Right kidney (tissue), 9 donors: ENCODE measurements at places on chromosomes 1 and 21.

DNA sequence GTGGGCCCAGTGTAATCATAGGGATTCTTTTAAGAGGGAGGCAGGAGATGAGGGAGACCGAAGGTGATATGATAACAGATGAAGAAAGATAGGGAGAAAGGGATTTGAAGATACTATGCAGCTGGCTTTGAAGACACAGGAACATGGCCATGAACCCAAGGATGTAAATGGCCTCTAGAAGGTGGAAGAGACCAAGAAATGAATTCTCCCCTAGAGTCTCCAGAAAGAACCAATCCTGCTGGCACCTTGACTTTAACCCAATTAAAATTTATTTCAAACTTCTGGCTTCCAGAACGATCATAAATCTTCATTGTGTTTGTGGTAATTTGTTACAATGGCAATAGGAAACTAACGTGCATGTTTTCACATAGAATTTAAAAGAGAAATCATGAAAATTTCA is 95.0 kb upstream of the GORAB start:
- DNase-seq: no peak

DNA sequence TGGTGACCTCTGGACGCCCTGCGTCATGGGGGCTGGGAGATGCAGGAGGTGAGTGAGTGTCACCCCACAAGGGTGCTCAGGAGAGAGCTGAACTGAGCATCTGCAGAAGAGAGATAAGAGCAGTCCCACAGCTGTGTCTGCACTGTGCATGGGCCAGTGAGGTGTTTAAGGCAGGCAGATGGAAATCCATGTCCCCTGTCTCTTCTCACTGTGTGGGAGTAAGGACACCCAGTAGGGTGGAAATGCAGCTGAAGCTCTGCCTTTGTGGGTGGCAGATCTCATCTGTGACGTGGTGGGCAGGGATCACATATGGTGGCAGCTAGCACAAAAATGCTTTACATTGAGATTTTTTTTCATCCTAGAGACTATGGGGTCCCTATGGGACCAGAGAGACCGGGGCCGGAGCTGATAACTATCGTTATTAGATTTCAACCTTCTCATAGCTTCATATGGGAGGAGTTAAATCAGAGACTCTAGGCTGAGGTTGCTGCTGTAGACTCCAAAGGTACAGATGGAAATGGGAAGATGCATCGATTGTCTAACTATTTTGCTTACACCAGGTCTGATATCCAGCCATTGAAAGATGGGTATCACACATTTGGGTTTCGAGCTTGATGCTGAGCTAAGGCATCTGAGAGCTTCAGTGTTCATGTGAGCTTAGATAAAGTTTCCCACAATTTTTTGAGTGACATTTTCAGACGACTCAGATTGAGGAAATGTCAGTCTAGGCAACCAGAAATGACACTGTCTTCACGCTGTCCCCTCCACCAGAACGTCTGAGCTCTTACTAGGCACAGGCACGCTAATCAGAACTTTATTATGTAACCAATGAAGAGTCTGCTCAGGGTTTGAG is 65.3 kb upstream of the PSEN2 start:
- no peak for DNase-seq

DNA sequence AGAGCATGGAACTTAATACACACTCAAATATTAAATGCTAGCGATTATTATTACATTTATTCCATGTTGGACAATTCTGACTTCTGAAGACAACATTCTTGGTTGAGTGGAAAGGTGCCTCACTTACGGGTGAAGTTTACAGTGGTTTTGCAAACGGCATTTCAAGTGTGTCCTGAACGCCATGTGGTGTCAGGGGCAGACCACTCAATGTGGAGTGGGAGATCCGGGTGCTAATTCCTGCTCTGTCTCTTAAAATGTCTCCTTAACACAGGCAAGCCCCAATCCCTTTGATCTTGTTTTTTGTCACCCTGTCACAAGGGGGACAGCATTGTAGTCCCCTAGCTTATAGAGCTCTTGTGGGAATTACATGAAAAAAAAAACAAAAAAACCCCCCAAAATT is 5.6 kb upstream of the TDRD10 start:
- no peak for DNase-seq

DNA sequence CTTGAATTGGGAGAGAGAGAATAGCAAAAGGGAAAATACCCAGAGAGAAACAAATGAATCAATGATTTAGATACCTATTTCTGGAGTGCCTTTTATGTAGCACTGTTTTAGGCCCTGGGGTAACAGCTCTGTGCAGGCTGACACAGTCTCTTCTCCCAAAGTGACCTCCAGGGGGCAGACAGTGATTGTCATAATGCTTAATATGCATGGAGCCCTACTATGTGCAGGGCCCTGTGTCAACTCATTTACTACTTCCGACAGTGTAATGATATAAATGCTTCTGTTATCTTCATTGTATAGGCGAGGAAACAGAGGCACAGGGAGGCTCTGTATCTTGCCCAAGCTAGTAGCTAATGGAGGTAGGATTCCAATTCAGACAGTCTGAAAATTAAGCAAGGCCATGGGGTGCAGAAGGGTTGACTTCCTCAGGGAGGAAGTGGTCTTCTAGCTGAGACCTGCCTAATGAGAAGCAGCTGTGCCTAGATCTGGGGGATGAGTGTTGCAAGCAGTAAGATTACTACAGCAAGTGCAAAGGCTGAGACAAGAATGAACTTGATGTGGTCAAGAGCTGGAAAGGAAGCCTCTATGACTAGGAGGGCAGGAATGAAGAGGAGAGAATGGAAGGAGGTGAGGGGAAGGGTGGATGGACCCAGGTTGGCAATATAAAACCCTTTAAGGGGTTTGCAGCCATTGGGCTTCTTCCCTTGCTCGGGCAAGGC is 16.2 kb upstream of the SERINC2 start:
- DNase-seq: no peak

DNA sequence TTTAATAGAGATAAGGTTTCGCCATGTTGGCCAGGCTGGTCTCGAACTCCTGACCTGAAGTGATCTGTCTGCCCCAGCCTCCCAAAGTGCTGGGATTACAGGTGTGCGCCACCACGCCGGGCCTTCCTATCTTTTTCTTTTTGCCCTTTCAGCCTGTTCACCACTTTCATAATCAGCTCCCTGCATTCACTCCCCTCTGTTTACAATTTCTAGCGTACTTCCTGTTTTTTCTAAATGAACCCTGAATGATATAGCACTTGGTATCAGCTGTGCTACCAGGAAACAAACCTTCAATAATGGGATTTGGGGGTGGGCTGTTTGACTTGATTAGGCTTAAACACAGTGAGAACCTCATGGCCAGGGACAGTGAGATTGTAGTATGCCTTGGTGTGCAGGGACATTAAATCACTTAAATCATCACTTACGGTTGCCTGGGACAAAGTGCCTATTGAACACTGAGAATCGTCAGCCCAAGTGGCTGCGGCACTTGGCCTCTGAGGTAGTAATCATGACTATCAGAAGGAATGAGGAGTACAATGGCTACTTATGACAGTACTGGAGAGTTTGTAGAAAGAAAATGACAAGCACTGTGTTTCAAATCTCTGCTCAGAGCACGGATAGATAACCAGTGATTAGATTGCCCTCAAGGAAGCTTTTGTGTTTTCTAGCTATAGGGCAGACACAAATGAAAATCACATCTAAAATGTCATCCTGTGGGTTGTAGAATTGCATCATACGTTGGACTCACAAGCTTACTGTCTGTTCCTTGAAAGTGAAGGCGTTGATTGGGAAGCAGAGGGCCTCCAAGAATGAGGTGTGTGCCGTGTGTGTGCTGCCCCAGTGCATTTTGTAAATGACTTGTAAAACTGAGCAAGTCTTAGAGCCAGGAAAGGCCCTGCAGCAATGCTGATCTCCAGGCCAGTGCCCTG is 661.8 kb downstream of the MATN1 start:
- no peak for DNase-seq

GRCh38 chr1:239861985-239862384 is 229.7 kb upstream of the FMN2 start:
- DNase-seq: no peak

- no peak for DNase-seq
These were observed 203.2 kb downstream of the RHOU start for GRCh38 chr1:228938537-228938901.

GRCh38 chr1:59101518-59101917 is 195.4 kb upstream of the FGGY start:
- no peak for DNase-seq

GRCh38 chr1:145545055-145545454 is 62.7 kb upstream of the GPR89A start:
- no peak for DNase-seq

GRCh38 chr21:41707231-41707959 is 59.5 kb downstream of the RIPK4 start:
- DNase-seq: no peak

GRCh38 chr1:14668538-14668937 is 70.1 kb downstream of the KAZN start:
- DNase-seq: no peak
